ENCODE measurements at places on chromosomes 3 and 15.

DNA sequence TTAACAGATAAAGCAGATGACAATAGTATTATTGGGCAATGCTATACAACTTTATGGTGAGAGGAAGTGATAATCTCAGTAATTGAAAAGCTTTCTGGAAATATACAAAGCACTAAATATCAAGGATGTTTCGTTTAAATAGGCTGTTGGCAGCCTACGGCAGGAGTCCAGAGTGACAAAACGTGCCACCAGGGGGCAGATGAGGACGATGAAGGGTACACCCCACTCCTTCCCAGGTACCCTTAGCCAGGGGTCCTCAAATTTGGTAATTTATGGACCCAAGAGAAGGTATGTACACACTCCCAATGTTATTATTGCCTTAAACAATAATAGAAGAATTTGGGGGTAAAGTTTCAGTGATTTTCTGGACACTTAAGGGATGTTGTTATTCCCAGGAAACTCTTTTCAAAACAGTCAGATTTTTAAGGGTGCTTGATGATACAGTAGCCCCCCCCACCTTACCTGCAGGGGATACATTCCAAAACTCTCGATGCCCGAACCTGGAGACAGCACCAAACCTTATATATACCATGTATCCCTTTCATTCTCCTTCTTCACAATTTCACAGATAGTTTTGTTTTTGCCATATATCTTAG lies 1.4 kb upstream of the MAGEL2 start:
- no peak for DNase-seq

GRCh38 chr15:67033012-67033411 lies 32.4 kb upstream of the SMAD3 start:
- no peak for DNase-seq

DNA sequence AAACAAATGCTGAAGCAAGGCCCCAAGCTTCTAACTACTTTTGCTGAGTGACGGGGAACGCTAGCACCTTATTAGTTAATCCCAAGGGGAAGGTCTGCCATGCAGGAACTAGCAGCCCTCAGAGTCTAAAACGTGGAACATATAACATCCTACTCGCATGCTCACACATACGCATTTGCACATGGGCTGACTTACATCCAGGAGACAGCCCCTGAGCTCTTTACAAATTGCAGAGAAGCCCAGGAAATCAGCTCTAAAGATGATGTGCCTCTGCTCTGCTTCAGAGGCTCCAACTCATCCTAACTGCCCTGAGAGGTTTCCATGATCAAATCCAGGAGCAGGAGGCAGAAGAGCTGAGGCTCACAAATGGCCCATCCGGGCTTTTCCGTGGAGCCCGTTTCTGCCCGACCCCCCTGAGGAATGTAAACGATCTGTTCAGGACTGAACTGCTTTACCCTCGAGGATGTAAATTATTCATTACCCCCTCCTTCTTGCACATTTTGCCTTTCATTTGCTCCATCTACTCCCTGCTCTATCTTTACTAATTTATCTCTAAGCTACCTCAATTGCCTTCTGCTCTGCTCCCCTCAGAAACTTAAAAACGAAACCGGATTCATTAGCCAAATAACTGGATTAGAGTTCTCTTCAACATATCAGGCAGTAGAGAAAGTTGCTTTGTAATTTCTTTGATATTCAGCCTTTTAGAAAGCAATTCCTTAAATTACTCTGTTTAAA lies 141.9 kb upstream of the CCDC54 start:
- DNase-seq: no peak

- DNase-seq: no peak
These were observed 59.0 kb downstream of the BDH1 start for GRCh38 chr3:197496746-197497125.

GRCh38 chr3:11452885-11453847 lies 181.0 kb downstream of the ATG7 start:
- no peak for DNase-seq

DNA sequence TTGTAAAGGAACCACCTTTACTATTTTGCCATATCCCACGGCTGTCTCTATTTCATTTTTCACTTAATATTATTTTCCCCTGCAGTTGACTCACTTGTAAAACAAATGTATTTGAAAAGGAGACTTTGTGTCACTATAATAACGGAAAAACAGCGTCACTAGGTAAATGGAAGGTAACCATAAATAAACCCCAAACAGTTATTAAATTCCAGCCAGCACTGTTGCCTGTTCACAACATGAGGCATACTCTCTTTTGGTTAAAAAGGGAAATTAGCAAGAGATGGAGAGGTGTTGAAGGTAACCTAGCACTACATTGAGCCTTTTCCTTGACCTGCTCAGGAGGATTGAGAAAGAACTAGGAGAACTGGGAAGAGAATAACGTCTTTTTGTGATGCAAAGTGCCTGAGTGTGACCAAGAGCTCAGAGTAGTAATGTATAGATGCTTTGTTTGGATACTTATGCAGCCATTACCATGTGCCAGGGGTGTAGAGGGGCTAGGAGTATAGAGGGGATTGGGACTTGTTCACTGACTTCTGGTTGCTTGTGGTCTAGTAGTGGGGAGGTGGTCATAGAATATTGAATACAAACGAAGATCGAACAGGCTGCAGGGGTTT lies 19.6 kb downstream of the FLNB start:
- no peak for DNase-seq

DNA sequence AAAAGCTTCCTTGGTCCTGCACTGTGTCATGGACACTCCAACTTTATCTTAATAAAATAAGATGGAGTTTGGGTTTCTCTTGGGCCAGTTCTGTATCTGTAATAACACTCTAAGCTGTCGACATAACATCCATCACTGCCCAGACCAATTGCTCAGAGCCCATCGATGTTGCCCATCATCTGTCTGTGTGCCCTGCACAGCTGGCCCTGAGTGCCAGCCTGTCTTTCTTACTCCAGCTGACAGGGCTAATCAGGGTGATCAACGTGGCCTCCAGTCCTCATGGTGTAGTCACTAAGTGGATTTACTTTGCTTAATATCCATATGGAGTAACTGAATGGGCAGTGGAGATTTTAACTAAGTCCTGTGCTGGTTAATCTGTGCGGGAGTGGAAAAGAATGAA lies 419.8 kb upstream of the TPM1 start:
- DNase-seq: no peak

DNA sequence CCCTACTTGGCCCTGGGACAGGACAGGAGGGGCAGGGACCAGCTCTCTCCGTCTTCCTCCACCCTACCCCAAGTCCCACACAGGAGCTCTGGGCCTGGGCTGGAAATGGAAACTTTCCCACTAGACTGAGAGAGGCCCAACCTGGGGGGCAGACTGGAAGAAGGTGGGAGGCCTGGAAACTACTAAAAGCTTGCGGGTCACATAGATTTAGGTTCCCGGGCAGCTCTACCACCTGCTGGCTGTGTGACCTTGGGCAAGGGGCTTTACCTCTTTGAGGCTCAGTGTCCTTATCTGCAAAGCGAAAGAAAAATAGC lies 49.9 kb upstream of the CCDC174 start:
- DNase-seq: no peak

DNA sequence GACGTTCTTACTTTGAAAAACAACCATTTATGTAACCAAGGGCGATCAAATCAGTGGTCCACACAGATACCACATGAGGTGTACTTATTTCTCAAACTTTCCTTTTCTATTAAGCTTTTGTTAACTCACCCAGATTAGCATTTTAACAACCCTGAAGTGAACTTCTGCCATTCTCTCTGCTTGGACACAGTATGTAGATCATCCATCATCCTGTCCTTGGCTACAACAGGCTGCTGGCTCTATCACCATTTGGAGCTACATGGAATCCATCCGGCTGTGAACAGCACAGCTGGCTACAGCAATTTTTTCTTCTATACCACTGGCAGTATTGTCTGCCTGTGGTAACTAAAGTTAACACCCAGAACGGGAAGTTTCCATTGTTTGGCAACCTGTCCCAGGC lies 4.4 kb downstream of the SEMA6D start:
- no peak for DNase-seq

- no peak for DNase-seq
These were observed 140.4 kb downstream of the NEK10 start for GRCh38 chr3:27228805-27229204.
